Tongue (tissue), 3 donors: ENCODE measurements at places on chromosomes 5 and 9. TPM values are rescaled to one million over a fixed set of nuclear protein-coding genes. Genes with fewer than 3 reads are reported as not detected.

ATP6V1G1 gene
- total RNA-seq: 130 TPM

C5orf58 gene
- not detected for total RNA-seq

HMMR gene
- total RNA-seq: 17.7 TPM

SOHLH1 gene
- total RNA-seq: not detected

HTR4 gene
- not detected for total RNA-seq

GRCh38 chr5:42321785-42322184 lies 101.5 kb upstream of the GHR start:
- no peak for DNase-seq

DNA sequence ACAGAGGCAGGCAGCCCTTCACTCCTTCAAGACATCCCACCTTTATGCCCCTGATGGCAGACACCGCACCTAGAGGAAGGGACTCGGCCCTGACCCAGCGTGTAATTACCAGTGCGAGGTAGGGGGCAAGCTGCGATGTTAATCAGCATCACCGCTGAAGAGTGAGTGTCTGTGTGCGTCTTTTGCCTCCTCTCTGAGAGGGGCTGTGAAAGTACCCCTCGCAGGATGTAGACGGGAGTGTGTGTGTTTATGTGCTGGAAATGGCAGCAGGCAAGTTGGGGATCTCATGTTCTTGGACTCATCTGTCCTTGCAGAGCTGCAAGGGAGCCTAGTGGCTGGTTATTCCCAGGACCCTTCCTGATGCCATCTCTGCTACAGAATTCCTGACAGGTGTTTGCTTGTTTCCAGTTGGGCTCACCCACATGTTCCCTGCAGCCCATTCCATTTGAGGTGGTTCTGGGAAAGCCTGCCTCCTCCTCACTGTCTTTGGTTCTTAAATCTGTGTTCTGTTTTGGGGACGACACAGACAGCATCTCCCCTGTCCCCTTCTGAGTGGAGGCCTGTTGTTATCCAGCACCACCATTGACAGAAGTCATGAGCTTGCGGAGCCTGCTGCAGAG lies 70.5 kb downstream of the ZNF618 start:
- DNase-seq: no peak

DNA sequence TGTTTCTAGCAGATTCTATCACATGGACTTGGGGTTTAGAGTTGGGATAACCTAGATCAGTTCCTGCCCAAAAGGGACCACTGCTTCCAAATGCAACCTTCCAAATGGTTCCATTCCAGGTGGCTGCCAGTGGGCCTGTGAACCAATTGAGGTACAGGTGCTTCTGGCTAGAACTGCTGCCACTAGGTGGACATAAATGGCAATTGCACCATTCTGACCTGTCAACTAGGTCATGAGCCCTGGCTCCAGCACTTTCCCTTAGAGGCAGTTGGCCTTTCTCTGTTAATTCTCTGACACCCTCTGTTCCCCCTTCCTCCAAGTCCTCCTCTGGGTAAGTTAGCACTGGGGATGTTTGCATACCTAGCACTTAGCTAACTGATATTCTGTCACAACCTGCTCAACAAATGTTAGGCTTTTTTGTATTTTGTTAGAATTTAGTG lies 16.6 kb upstream of the HEMGN start:
- DNase-seq: peak; percentile 10

DNA sequence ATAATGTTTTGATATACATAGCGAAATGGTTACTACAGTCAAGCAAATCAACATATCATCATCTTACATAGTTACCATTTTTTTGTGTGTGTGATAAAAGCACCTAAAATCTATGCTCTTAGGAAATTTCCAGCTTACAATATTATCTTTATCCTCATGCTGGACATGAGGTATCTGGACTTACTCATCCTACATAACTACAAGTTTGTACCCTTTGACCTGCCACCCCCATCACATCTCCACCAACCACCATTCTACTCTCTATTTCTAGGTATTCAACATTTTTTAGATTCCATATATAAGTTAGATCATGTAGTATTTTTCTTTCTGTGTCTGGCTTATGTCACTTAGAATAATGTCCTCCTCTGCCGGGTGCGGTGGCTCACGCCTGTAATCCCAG lies 79.9 kb downstream of the TAF11L14 start:
- DNase-seq: no peak

- DNase-seq: no peak
Measured at GRCh38 chr9:2414465-2414864, 207.1 kb upstream of the VLDLR start.

DNA sequence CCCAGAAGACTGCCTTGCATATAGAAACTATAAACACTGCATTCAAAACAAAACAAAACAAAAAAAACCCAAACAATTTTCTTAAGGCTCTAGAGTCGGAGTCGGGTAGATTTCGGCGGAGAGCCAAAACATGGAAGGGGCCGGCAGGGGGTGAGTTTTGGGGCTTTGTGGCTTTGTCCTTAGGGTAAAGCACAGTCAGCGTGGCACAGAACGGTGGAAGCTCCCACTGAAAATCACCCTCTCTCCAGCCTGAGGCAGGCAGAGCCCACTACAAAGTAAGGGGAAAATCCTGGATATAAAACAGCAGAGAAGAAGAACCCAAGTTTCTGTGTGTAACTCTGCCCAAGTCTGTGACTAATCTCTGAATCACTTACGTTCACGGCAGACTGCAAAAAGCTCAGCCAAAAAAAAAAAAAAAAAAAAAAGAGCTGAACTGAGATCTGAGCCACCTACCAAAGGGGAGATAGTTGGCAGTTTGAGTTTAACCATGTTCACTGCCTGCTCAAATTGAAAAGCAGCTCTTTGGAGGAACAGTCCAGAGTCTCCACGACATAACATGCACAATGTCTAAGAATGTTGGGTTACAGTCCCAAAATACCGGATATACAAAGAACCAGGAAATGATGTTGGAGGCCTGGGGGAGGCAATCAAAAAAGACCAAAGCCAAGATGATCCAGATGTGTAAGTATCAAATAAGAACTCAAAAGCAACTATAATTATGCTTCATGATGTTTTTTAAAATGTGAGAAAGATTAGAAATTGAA lies 26.6 kb upstream of the OR2K2 start:
- peak; percentile 68 for DNase-seq

DNA sequence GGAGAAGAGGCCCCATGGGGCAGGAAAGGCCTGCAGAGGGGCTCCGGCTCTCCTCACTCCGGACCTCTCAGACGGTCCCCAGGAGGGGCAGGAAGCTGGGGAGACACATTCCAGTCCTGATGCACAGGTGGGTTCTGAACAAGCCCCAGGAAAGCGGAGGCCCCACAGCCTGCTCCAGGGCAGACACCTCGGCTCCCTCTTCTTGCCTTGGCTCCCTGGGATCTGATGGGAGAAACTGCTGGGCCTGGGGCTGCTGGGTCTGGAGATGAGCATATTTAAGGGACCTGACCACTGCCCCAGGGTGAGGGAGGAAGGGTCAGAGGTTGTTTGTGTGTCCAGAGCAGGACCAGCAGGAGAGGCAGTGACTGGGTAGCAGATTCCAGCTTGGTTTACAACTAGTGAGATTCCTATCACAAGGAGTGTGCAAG lies 1.2 kb downstream of the CORO2A start:
- no peak for DNase-seq

DNA sequence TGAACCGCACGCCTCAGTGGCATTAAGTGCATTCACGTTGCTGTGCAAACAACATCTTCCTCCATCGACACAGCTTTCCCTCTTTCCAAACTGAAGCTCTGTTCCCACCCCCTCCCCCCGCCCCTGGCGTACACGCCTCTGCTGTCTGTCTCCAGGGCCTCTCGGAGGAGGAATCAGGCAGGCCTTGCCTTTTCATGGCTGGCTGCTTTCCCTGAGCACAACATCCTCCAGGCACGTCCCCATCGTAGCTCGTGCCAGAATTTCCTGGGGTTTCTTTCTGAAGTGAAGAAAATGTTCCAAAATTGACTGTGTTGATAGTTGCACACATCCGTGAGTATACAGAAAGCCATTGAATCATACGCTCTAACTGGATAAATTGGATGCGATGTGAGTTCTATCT lies 22.3 kb upstream of the TMEM250 start:
- peak; percentile 90 for DNase-seq

GRCh38 chr5:72433522-72433921 lies 73.7 kb downstream of the ZNF366 start:
- DNase-seq: no peak

GRCh38 chr5:127985811-127986325 lies 97.7 kb upstream of the SLC12A2 start:
- no peak for DNase-seq

DNA sequence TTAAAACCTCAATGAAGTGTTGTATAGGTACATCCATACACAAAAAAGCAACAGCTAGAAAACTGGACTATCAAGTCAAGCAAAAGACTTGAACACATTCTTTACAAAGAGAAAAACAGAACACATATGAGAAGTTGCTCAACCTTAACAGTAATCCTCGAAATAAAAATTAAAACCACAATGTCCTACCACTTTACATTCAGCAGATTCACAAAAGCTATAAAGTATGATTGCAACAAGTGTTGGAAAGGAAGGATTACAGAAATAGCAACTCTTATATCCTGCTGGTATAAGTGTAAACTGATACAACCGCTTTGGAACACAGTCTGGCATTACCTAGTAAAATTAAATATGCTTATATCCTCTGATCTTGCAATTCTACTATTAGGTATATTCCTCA lies 28.5 kb upstream of the GOLGA1 start:
- DNase-seq: no peak

DNA sequence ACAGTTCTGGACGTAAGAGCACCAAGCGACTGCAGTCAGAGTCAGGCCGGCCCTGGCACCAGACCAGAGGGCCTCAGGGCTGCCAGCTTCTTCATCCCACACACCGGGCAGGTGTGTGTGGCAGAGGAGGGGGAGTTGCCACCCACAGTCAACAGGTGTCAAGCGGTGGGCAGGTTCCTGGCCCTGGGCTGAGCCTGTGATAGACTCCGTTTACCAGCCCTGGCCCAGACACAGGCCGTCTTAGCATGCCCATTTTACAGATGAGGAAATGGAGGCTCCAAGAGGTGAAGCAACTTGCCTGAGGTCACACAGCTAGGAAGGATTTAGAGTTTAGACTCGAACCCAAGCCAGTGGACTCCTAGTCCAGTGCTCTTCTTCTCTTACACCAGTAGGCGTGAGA lies 71.8 kb downstream of the HMCN2 start:
- DNase-seq: no peak

- no peak for DNase-seq
Measured at GRCh38 chr5:150510460-150511263, 2.7 kb downstream of the NDST1 start.

GRCh38 chr9:69976152-69976551 lies 67.5 kb upstream of the MAMDC2 start:
- DNase-seq: peak; percentile 66

DNA sequence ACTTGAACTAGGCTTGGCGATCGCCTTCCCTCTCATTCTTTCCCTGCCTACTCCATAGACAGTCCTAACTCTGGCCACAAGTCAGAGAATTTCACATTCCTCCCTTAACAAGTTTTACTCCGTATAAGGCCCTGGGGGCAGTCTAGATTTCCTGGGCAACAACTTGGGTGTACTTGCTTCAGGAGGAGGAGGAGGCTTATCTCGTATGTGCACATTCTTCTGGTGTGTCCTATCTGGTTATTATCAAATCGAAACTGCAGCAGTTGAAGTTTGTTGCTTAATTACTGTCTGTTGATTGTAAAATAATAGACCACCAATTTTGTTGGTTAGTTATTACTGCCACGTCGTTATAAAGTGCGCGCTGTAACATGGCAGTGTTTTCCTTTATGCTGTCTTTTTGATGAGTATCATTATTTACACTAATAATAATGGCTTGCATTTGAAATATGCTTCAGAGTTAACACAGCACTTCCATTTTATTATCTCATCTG lies 42.0 kb downstream of the PIP5K1B start:
- peak; percentile 3 for DNase-seq

DNA sequence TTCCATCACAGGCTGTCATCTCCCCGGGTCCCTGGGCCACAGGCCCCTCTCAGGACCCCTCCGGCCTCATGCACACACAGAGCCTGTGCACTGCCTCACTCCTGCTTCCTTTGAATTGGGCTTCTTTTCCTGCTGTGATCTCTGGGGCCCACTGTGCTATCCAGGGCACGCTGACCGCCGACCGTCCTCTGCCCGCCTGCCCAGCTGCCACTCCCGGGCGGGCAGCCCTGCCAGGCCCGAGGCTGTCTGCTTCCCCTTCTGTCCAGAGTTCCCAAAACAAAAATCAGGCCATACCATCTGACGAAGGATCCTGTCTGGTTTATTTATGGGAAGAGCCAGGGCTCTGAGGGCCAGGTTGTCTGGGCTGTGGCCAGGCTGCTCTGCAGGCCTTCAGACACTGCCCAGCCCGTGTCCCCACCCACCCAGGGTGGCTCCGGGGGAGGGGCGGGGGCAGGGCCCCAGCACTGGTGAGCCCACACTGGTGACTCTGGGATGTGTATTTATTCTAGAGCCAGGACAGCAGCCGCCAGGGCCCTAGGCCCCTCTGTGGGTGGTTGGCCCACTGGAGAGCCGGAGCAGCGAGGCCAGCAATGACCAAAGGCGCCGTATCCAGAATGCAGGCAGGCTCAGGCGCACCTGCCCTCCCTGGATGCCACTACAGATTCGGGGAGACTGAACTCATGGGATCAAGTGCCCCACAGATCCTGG lies 57.0 kb downstream of the ADAMTS2 start:
- no peak for DNase-seq

DNA sequence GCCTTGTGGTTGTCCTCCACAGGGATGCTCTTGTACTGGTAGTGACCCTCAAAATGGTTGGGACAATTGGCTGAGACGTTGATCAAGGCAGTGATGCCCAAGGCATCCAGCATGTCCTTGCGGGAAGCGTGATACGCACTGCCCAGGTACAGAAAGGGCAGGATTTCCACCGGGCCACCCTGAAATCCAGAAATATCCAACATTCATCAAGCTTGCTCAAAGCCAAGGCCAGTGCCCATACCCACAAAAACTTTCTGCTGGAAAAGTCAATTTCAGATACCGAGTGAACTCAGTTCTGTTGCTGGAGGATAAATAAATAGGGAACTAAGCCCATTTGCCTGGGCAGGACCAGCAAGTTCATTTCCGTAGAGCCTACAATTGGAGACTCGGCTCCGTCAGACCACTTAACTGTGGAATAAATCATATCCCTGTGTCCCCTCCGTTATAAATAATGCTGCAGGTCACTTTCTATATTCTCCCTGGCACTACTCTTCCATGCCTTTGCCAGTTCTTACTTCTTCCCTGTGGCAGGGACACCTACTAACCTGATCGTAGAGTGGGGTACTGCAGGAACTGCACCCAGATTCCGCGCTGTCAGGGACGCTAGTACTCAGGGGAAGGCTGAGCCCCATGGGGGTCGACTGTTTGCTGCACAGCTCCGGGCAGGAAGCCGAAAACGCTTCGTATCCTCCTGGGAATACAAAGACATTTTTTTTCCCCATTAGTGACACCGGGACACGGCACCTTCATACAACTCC lies 1.2 kb downstream of the DUSP1 start:
- DNase-seq: peak; percentile 43

DNA sequence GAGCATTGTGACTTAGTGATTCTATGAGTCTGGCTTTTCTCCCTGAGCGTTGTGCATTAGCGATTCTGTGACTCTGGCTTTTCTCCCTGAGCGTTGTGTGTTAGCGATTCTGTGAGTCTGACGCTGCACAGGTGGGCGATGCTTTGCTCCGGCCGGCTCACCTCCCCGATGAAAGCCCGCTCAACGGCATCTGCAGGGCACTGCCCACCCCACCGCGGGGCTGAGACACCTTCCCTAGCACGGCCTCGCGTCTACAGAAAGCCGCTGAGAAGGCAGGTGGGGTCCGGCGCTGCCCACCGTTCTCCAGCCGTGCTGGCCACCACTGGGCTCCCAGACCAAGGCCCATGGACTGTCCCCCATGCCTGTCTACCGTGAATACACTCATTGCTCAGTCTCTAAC lies 12.8 kb upstream of the SLC9A3 start:
- no peak for DNase-seq

GRCh38 chr5:138574744-138575193 lies 432 bp downstream of the HSPA9 start:
- DNase-seq: no peak
